ENCODE measurements at places on chromosomes 7 and 10. TPM values are rescaled to one million over a fixed set of nuclear protein-coding genes. Genes with fewer than 3 reads are reported as not detected.

OAT gene
- total RNA-seq = 60.9 TPM

GRCh38 chr7:45187089-45187945 is 29.7 kb downstream of the RAMP3 start:
- no peak for DNase-seq
- H3K27me3 ChIP-seq = no peaks in the 10 kb centered on the region
- H3K27ac ChIP-seq = no peak overlapping the region

GPR37 gene
- not detected for total RNA-seq

GRCh38 chr10:114716811-114717404 is 58.8 kb upstream of the ABLIM1 start:
- H3K4me1 ChIP-seq = no peaks in the 10 kb centered on the region
- H3K4me3 ChIP-seq = no peak overlapping the region
- no peak overlapping the region for H3K27ac ChIP-seq
- DNase-seq = no peak
- no peaks in the 10 kb centered on the region for H3K27me3 ChIP-seq

- no peak overlapping the region for H3K27ac ChIP-seq
- no peaks in the 10 kb centered on the region for H3K36me3 ChIP-seq
- H3K4me3 ChIP-seq = no peak overlapping the region
- no peaks in the 10 kb centered on the region for H3K4me1 ChIP-seq
Measured at GRCh38 chr7:113137241-113137640, 18.9 kb upstream of the SMIM30 start.

DNA sequence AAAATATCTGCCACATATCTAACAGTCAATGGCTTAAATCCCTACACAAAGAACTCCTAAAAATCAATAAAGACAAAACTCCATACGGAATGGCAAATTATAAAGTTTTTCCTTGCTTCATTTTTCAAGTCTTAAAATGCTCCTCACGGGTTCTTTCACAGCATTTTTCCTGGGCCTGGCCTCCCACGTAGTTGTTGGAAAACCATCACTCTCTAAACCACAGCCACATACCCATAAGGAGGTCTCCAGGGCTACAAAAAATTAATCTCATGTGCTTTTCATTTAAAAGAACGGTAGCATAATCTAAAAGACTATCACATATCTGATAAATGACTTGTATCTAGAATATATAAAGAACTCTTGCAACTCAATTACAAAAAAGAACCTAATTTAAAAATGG is 2.9 kb downstream of the COA1 start:
- DNase-seq = no peak
- no peak overlapping the region for H3K27ac ChIP-seq
- peaks cover 6% of the 10 kb centered on the region for H3K4me1 ChIP-seq
- no peaks in the 10 kb centered on the region for H3K27me3 ChIP-seq
- H3K36me3 ChIP-seq = no peaks in the 10 kb centered on the region

ENO4 gene
- total RNA-seq = not detected

- H3K4me1 ChIP-seq = peaks cover 26% of the 10 kb centered on the region
- H3K27me3 ChIP-seq = no peaks in the 10 kb centered on the region
- H3K27ac ChIP-seq = no peak overlapping the region
- peaks cover 40% of the 10 kb centered on the region for H3K36me3 ChIP-seq
Measured at GRCh38 chr7:77393954-77394353, 22.2 kb downstream of the GSAP start.
